ENCODE measurements at places on chromosomes 2 and 18. TPM values are rescaled to one million over a fixed set of nuclear protein-coding genes. Genes with fewer than 3 reads are reported as not detected.

FBXO11 gene
- total RNA-seq = 60.2 TPM

IL1RL2 gene
- not detected for total RNA-seq

ADGRF3 gene
- total RNA-seq = not detected

FHOD3 gene
- total RNA-seq = 4.0 TPM

DNA sequence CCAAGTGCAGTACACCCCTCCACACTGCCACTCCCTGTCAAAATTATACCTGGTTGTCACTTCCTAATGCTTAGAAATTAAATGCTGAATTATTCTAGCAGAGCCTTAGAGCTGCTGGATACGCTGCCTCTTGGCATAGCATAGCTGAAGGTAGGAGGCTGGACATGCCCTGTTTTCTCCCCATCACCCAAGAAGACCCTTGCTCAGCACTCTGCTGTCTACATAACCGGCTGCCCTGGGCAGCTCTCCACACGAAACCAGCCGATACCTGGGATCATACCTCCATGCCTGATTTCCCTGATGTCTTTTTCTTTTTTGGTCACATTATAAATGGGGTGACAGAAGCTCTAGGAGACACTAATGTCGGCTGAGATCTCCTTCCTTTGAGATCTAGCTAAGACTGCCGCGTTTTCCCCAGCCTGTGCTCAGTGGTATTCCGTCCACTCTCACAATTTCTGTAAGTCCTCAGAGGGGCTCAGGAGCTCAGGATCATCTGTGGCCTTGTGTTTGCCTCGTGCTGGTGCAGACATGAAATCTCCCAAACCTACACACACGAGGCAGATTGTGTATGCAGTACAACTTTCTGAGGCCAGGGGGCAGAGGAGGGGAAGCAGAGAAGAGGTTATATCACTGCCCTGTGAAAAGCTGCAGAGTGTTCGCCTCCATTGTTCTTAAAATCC lies 13.5 kb upstream of the ZAP70 start:
- no peaks in the 10 kb centered on the region for H3K27me3 ChIP-seq
- H3K4me1 ChIP-seq = peaks cover 5% of the 10 kb centered on the region
- no peak overlapping the region for H3K27ac ChIP-seq
- no peaks in the 10 kb centered on the region for H3K36me3 ChIP-seq
- no peak overlapping the region for H3K4me3 ChIP-seq

DNA sequence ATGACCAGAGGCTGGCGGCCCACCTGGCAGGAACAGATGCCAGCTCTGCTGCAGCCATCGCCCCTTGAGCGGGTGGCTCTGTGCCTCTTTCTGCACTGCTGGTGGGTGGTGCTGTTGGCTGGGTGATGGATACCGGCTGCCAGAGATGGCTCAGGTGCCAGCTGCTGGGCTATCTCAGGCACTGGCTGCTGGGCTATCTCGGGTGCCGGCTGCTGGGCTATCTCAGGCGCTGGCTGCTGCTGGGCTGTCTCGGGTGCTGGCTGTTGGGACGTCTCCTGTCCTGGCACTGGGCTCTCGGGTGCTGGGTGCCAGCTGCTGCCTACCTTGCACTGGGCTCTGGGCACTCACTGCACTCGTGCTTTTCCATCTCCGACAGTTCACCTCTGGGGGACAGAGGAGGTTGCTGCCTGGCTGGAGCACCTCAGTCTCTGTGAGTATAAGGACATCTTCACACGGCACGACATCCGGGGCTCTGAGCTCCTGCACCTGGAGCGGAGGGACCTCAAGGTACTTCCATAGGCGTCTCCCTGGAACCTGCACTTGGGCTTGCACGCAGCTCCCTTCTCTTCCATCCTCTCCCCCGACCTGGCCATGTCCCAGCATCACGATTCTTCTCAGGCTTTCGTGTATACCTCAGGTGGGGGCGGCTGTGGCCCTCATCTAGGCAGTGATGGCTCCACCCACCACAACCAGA lies 98.4 kb downstream of the USP40 start:
- no peaks in the 10 kb centered on the region for H3K27me3 ChIP-seq
- no peak overlapping the region for H3K4me3 ChIP-seq
- H3K36me3 ChIP-seq = peaks cover 10% of the 10 kb centered on the region
- no peak for DNase-seq
- no peak overlapping the region for H3K27ac ChIP-seq
- H3K4me1 ChIP-seq = no peaks in the 10 kb centered on the region
